Activated naive CD8-positive, alpha-beta T cell treated with anti-CD3 and anti-CD28 coated beads for 36 hours (primary cell): ENCODE measurements at places on chromosomes 1 and 21.

DNA sequence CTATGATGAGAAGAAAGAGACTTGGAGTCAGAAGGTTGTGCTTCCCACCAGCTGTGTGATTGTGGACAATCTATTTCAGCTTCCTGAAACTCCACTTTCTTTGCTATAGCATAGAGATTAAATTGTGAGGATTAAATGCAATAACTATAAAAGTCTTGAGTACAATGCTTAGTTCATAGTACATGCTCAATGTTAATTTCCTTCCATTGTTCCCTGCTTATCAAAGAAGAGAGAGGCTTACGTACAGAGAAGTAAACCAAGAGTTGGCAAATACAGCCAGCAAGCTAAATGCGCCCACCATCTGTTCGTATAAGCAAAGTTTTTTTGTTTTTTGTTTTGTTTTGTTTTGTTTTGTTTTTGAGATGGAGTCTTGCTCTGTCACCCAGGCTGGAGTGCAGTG is 317.9 kb upstream of the NFIA start:
- no peak for DNase-seq

GRCh38 chr1:228410015-228410414 is 3.4 kb upstream of the TRIM11 start:
- DNase-seq: no peak

- DNase-seq: no peak
Measured at GRCh38 chr1:8603220-8603616, 214.2 kb downstream of the RERE start.

DNA sequence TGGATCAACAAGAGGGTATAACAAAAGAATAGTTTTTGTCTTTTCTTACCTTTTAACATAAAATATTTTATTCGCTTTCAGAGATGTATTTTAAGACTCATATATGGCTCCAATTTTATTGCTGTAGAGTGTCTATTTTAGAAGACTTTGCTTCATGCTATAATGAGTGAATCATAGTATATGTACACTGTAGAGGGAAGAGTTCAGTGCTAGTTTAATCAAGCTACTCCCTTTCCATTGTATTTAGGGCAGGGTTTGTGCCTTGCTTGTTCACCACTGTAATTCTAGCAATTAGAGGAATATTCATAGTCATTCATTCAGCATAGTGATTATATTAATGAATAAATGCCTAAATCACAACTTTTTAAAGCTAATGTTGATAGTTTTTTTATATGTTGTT is 78.8 kb downstream of the CEP350 start:
- no peak for DNase-seq

GRCh38 chr1:209513226-209513625 is 70.3 kb upstream of the CAMK1G start:
- DNase-seq: no peak

DNA sequence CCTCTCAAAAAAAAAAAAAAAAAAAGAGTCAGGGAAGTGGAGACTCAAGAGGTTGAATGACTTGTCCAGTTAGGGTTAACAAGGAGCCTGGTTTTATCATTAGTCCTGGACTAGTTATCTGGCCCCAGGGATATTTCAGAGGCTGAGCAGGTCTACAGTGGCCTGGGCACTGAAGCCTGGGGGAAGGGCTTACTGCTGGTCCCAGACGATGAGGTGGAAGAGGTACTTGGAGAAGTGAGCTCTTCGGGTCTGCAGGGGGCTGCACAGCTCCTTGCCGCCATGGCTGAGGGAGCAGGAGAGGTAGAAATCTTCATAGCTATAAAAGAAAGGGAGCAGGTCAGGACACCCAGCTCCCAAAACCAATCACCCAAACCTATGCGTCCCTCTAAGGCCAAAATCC is 40.1 kb downstream of the PIK3C2B start:
- no peak for DNase-seq

DNA sequence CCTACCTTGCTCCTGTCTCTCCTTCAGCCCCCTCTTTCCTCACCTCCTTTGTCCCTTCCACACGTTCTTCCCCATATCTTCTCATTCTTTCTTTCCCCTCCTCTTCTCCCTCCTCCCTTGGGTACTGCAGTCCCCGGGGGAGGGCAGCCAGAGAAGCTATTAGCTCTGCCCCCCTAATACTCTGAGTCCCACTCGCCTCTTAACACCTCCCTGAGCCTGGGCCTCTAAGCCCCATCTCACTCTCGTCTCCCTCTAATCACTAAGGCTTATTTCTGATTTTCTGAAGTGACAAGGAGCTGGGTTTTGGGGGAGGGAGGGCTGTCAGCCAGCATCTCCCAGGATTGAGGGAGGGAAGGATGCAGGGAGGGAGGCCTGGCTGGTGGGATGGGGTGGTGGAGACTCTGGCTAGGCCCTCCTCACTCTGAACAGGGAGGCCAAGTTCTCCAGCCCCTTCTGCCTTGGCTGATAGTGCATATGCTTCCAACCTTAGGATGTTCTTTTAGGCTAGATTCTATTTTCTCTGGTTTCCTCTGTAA is 25.6 kb upstream of the DMBX1 start:
- no peak for DNase-seq

- no peak for DNase-seq
Measured at GRCh38 chr1:12316331-12316730, 86.5 kb downstream of the VPS13D start.
